Activated naive CD8-positive, alpha-beta T cell treated with anti-CD3 and anti-CD28 coated beads for 36 hours (primary cell): ENCODE measurements at places on chromosomes 6 and 20.

DNA sequence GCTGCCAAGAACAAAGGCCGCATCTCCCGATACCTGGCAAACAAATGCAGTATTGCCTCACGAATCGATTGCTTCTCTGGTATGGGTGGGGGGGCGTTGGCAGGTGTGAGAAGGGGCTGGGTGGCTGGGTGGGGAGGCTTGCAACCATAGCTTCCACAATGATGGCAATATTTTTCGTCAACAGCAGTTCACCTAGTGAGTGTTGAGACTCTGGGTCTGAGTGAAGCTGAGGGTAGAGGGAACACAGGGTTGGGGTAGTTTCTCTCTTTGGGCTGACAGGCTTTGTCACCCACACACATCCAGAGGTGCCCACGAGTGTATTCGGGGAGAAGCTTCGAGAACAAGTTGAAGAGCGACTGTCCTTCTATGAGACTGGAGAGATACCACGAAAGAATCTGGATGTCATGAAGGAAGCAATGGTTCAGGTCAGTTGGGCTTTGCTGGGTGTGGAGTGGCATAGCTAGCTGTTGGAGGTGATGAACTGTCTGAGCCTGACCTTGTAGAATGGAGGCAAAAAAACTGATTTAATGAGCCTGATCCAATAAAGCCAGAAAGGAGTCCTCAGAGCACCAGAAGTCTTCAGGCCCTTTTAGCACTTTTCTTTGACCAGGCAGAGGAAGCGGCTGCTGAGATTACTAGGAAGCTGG is 4.2 kb downstream of the NOP56 start:
- no peak for DNase-seq

DNA sequence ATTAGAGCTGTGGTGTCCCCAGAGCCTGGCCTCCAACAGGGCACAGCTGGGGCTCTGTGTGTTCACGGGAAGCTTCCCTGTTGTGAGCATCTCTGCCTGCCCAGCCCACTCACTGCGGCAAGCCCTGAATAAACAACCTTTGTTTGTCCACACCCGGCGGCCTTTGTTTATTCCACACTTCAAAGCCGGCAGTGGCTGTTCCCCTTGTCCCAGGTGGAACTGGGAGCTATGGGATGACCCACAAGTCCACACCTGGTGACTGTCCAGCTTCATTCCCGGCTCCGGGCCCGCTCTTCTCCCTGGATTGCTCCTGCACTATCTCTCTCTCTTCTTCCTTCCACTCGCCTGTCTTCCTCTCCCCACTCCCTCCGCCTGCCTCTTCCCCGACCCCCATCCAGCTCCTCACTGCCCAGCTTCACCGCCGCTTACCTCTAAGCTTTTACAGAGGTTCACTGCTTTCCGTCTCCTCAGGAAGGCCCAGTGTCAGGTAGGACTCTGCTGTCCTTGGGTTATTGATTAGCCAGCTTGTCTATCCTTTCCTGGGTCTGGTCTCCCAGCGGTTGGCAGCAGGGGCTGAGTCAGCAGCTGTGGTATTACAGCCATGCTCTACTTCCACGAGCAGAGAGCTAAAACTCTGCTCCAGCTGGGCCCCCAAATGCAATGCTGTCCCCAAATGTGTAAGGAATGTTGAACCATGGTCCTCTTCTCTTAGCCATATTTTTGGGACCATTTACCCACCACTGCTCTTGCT is 17.8 kb downstream of the DACT2 start:
- DNase-seq, result no peak

- peak; percentile 25 for DNase-seq
These were observed 1.4 kb downstream of the FYN start for GRCh38 chr6:111871725-111872400.

DNA sequence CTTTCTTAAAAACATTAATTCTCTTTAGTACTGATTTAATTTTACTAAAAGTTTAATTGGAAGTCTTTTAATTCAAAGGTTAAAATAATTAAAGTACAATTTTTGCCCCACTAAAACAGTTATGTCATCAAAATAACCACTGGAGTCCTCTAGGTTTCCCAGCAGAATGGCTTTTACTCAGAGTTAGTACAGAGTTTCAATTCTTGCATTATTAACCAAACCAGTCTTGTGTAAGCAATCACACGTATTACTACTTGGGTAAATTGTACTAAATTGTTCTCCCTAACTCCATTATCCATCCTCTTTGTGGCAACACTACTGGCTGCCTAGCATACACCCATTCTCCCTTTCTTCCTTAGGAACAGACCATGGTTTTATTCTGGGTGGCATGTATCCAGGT is 36.9 kb downstream of the CDK19 start:
- no peak for DNase-seq

GRCh38 chr6:158544428-158544827 is 15.5 kb upstream of the TMEM181 start:
- no peak for DNase-seq

DNA sequence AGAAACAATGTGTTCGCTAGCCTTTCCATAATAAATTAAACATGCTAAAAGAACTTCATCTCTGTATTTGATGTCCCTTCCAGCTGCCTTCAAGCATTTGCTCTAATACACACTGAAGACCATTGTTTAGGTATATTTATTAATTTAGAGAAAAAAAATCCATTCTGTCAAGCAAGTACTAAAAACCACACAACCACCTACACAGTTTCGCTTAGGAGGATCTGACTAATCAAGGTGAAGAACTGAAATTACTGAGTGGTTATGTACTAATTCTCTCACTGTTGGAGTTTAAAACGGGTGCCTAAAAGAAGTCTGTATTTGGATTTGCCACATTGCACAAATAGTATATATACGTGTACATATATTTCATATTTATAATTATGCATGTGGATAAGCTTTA is 58.9 kb downstream of the GMDS start:
- peak; percentile 26 for DNase-seq

DNA sequence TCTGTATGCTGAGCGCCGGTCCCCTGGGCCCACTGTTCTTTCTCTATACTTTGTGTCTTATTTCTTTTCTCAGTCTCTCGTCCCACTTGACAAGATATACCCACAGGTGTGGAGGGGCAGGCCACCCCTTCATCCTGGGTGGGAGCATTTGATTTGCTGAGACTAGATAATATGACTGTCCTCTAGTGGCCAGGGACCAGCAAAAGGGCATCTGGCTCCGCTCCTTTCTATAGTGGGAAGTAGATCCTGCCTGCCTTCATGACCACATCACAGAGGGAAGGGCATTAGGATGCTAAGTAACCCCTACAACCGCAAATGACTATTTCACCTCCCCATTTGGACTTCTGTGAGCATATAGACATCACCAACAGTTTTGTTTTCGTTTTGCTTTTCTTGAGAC is 64.5 kb downstream of the TRMT6 start:
- DNase-seq, result no peak
